ENCODE measurements at places on chromosomes 12 and 14.

DNA sequence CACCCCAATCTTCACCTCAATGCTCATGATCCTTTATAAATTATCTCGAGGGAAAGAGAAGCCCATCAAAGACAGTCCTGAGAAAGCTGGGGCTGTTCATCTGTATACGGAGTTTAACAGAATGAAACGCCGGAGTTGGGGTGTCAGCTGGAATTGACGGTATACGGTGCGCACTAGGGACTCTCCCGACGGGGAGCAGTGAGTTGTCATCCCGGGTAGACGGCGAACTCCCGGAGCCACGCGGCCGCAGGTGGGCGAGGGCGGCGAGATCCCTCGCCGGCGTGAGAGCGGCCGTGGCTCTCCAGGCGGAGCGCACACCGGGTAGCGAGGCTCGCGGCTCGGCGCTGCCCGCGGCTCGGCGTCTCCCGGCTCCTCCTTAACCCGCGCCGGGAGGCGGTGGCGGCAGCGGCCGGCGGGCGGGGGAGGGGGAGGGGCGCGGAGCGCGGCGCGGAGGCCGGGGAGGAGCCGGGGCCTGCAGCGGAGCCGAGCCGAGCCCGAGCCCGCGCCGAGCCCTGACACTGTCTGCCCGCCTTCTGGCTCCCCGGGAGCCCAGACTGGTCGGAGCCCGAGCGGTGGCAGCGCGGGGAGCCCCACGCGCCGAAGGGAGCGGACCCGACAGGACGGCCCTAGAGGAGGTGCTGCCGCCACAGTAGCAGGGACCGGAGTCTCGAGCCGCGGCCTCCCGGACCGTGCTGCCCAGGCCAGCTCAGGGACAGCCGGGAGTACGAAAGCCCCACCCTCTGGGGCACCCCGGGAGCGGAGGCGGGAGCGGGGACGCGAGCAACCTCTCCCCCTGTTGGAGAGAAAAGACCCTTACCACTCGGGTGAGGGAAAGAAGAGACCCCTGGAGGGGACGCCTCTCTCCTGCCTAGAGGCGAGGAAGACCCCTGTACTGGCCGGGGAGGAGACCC, at the start of gene FOXJ2:
Gene FOXJ2 (plus strand): TSS at position 475 of the 911 bp plus-strand sequence. CDS start 7,117 bp downstream, outside the sequence.
- DNase-seq, result no peak

DNA sequence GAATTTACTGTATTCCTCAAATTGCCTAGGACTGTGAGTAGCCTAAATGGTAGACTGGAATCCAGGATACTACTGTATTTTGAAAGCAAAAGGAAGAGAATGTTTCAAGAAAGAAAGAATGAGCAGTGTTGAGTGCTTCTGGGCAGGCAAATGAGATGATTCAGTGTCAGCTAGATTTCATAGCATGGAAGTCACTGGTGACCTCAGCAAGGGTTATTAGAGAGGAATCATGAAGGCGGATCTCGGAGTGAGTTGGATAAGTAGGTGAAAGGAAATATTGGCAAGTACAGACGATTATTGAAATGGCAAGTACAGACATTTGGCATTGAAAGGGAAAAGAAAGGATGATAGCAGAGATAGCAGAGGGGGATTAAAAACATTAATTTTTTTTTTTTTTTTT, 27.1 kb downstream of the VRK1 start:
- DNase-seq, result peak; percentile 9

- peak; percentile 43 for DNase-seq
Measured at GRCh38 chr14:61456720-61457119, 135.3 kb downstream of the PRKCH start.

DNA sequence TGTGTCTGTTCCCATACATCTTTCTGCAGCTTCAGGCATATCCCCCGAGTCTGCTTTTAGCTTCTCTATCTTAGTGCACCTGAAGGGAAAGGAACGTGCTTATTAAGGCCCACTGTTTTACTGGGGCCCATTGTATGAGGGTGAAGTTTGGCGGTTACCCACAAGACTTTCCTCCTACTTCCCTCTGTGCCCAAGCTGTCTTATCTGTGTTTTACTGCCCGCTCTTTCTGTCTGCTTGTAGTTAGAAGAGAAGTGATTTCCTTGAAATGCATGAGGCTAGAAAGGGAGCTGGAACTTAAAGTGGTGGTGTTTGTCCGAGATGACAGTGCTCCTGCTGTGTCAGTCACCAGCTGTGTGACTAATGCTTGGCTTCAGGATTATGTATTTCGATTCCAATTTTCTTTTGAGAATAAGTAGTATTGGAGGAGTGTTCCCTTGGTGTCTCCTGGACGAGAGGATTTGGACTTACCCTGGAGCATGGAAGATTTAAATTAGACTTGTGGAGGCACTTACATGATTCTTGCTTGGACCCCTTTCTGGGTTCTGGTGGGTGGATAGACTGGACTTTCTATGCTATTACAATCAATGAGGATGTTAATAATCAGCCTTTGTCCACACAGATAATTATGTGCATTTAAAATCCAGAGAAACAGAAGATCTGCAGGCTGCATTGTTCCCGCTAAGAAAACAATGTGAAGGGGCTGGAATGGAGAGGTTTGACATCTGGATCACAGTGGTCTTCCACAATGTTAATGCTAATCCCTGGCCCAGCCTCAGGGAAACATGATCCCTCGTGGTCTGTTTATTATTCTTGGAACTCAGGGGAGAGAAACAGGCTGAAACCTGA, 13.9 kb upstream of the KRT86 start:
- DNase-seq, result no peak

DNA sequence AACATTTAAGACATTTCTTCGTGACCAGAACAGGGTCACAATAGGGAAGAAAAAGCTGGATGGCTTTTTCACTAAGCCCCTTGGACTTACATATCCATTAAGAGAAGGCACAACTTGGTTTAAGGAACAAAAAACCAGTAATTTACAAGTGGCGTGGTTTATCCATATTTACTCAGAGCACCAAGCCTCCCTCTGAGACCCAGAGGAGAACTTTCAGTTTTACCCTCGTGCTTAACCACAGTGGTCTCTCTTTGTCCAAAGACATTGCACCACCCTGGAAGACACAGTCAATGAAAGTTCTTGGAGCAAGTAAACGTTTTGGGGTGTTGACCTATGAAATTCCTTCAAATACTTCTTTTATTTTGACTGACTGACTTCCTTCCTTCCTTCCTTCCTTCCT, 52.5 kb downstream of the SSPN start:
- no peak for DNase-seq

GRCh38 chr12:108134744-108135143, 5.7 kb downstream of the WSCD2 start:
- DNase-seq, result no peak
